AML-193 (cell line): ENCODE measurements at places on chromosomes 11 and 22.

DNA sequence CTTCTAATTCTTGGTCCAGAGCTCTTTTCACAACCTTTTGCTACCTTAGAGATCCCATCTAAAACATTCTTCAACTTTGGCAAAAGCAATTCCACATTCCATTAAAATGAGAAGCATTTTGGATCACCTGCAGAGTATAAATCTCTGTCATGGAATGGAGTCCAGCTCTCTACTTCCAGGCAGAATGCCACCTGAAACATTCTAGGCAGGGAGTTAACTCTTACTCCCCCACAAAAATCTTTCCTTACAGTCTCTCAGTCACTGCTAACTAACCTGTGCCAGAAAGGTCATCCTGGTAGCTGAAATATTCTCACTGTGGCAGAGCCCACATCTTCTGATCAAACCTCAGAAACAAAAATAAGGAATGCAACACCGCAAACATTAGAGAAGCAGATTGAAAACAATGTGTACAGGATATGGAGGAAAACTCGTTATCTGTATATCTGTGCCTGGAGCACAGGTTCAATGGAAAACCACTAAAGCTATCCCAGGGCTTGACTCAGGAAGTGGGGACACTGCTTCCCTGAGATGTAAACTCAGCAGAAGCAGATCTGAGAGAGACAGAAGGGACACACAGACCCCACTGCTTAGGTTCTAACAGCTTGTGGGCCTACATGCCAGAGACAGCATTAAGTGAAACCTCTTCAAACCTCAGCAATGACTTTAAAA lies 78.9 kb downstream of the KCNC1 start:
- no peak for DNase-seq

DNA sequence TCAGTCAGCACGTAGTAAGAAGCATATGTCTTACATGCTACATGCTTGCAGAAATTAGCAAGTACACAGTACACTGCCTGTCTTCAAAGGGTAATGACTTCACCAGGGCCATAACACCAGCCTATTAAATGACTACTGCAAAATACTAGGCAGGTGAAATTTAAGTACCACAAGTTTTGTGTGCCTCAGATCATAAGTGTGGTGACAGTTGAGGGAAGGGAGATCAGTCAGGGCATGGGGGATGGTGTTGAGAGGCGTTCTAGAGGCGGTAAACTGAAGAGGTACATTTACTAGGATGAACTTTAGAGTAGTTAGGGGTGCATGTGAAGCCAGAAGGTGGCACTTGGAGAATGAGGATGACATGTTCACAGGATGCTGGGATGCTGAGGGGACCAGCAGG lies 22.0 kb downstream of the AMOTL1 start:
- DNase-seq, result no peak

DNA sequence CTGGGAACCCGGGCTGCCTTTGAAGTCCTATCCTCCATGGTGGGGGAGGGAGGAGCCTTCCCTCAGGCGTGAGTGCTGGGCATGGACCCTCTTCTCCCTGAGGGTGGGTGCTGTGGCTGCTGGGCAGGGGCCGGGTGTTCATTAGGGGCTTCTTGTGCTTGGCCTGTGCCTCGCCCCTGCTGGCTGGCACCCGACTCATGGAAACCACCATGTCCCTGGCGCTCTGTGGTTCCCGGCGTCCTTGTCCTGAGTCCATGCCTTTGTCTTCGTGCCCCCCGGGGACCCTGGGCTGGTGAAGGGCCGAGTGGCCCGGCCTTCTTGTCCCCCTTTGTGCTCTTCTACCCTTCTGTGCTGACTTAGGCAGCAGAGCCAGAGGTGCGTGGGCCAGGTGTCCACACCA lies 23.2 kb downstream of the TPCN2 start:
- no peak for DNase-seq

GRCh38 chr11:47928426-47928825 lies 51.9 kb upstream of the PTPRJ start:
- DNase-seq, result no peak

- DNase-seq, result peak; percentile 4
Measured at GRCh38 chr11:8090756-8091155, 9.7 kb downstream of the TUB start.

- DNase-seq, result no peak
Measured at GRCh38 chr22:31291481-31292235, 630 bp downstream of the PIK3IP1 start.

- DNase-seq, result peak; percentile 63
Measured at GRCh38 chr11:104609311-104610085, 288.8 kb downstream of the CASP12 start.

GRCh38 chr11:62560566-62561103 lies 13.1 kb downstream of the EEF1G start:
- DNase-seq, result peak; percentile 74

DNA sequence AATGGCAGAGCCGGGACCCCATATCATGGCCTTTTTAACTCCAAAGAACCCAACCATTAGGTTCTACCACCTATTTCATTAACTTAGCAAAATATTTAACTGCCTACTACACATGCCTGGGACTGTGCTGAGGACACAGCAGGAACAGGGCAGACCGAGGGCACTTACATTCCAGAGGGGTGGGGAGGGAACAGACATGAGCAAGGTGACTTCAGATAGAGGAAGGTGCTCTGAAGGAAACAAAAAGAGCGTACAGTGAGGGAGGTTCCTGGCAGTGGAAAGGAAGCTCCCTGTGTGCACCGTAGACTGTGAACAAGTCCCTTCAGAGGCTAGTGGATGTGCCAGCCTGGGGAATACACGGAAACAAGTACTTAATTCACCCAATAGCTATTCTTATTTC lies 82.8 kb downstream of the NAT10 start:
- no peak for DNase-seq

- no peak for DNase-seq
Measured at GRCh38 chr11:66951135-66951534, 7.0 kb downstream of the PC start.

DNA sequence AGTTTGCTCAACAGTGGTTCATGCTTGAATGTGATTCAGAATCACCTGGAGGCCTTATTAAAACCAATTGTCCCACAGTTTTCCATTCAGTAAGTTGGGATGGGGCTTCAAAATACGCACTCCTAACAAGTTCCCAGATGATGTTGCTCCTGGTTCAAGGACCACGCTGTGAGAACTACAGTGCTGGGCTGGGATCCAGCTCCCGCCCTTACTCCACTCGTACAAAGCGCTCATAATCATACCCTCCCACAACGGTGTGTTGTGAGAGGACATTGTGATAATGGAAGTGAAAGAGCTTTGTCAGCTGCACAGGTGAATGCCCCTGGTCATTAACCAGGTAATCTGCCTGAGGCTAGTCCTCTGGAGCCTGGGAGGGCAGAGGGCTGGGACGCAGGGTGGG lies 1.3 kb upstream of the CD82 start:
- no peak for DNase-seq

DNA sequence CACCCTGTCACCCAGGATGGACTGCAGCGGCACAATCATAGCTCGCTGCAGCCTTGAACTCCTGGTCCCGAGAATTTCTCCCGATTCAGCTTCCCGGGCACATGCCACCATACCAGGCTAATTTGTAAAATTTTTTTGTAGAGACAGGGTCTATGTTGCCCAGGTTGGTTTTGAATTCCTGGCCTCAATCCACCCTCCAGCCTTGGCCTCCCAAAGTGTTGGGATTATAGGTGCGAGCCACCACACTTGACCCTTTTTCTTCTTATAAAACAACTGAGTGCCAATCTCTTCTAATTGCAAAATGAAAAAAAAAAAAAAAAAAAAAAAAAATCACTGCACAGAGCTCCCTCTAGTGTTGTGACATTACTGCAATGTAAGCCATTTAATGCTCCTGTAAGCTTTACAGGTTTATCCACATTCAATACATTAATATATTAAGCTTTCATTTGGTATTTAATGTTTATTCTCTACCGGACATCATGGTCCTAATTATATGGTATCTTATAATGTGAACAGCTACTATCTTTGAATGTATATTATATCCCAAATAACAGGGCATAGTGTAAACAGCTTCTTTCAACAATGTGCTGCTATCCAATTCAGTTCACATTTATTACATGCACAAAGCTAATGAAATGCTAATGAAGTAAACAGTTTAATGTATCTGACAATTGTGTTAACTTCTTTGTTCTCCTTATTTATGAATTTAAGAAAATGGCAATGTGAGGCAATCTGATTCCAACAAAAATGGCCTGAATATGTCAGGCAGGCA lies 44.6 kb downstream of the COPB1 start:
- DNase-seq, result peak; percentile 41

- no peak for DNase-seq
Measured at GRCh38 chr22:43100225-43100624, 10.3 kb upstream of the BIK start.

DNA sequence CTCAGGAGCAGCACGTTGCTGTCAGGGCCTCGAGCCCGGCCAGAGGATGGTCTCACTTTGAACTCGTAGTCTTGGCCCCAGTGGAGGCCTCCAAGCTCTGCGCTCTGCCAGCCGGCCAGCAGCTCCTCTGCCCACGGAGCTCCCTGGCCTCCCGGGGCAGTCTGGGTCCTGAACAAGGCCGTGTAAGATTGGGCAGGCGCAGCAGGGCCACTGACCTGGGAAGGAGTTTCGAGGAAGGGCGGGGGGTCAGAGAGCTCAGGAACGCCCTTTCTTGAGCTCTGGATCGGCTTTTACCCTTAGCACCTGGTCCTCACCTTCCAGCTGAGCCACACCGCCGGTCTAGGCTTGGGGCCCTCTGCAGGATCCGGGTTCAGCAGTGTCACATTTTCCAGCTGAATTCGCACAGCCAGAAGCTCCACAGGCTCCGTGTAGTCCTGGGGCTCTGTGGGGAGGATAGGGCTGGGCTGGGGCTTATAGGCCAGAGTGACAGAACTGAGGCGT lies 2.1 kb downstream of the ROBO4 start:
- no peak for DNase-seq

- DNase-seq, result no peak
Measured at GRCh38 chr11:104522650-104523049, 358.7 kb upstream of the PDGFD start.

DNA sequence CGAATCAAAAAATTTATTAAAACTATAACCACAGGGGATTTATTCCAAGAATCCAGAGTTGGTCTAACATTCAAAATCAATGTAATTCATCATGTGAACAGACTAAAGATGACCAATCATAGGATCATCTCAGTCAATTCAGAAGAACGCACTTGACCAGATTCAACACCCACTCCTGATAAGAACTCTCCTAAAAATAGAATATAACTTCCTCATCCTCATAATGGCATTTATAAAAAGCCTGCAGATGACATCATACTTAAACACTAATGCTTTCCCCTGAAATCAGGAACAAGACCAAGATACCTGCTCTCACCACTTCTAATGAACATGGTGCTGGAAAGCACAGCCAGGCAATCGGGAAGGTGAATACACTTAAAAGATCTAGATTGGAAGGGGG lies 10.5 kb upstream of the MUC2 start:
- no peak for DNase-seq

DNA sequence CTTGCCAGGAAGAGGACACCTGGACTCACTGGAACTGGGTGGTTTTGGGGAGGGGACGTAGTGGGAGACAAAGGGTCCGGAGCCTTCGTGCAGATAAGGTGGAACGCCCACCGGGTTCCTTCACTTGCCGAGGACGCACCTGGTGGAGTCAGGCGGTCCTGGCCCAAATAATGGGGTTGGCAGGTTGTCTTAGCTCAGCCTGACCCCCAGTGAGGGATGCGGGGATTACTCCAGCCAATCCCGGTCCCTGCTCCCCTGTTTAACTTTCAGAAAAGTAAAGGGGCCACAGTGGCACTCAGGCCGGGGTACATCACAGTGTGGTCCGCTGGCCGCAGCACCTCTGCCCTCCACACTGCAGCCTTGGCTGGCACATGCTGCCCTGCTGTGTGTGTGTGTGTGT lies 18.0 kb downstream of the A4GALT start:
- DNase-seq, result no peak

- DNase-seq, result no peak
Measured at GRCh38 chr22:28466399-28466798, 213.2 kb downstream of the TTC28 start.

- DNase-seq, result no peak
Measured at GRCh38 chr22:49996518-49997250, 15.9 kb downstream of the IL17REL start.

GRCh38 chr11:76288166-76288980 lies 82.1 kb upstream of the WNT11 start:
- no peak for DNase-seq

DNA sequence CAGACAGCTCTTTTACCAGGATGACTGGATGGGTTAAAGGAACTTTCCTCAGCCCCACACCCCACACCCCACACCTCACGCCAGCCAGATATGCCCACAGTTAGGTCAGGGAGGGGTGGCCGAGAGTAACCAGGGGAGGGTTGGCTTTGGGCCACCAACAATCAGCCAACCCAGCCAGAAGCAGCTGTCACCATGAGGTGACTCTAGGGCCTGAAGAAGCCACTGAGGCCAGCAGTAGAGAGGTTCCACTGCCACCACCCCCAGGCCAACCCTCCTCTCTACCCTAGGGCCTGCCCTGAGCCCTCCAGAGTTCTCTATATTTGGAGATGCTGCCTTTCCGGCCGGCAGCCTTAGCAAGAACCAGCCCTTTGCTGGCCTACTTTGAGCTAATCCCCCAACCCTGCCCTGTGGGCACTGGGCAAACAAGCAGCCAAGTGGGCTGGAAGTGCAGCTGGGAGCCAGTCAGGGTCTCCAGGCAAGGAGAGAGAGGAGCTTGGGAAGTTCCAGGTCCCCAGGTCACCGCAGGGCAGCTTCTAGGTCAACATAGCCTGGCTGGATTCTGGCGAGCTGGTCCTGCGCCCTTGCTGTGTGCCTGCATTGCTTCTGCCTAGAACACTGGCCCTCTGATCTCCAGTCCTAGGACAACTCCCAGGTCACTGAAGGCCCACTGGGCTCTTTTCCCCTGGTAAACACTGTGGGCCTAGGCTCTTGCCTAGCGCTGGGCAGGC lies 12.0 kb upstream of the SYT8 start:
- no peak for DNase-seq

GRCh38 chr11:128884054-128884453 lies 7.1 kb upstream of the KCNJ5 start:
- DNase-seq, result no peak

- peak; percentile 30 for DNase-seq
Measured at GRCh38 chr11:33214187-33214586, 43.0 kb upstream of the HIPK3 start.

DNA sequence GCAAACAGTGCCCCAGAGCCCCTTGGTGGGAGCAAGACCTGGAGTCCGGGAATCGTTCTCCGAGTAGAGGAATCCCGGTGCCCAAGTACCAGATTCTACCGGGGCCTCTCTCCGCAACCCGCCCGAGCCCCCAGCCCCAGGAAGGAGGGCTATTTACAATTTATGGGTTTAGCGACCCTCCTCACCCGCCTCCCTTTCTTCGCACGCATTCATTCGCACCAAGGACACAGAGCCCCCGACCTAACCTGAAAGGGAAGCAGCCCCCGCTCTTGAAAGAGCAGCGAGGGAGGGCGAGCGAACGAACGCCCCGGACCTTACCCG lies 628 bp downstream of the LRP4 start:
- DNase-seq, result no peak

- DNase-seq, result no peak
Measured at GRCh38 chr11:20060181-20060580, 100.1 kb downstream of the DBX1 start.
